ENCODE measurements at places on chromosomes 1 and 21.

- DNase-seq = no peak
These were observed 2.4 kb upstream of the SHISA4 start for GRCh38 chr1:201886103-201886885.

DNA sequence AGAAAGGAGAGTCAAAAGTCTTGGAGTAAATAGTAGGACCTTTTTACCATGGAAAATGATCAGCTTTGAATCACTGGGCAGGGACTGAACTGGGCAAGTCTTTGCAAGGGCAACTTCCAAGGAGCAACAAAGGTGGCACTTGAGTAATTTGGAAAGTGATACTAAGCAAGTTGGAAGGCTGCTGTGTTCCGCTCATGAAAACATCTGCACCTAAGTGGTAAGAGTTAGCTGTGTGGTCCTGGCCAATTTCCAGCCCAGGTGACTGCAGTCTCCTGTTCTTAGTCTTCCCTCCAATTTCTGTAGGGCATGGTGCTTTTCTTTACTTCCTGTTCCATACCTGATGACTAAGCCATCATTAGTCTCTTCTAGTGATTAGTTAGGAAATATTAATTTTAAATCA lies 35.5 kb upstream of the PRDM2 start:
- DNase-seq = no peak

DNA sequence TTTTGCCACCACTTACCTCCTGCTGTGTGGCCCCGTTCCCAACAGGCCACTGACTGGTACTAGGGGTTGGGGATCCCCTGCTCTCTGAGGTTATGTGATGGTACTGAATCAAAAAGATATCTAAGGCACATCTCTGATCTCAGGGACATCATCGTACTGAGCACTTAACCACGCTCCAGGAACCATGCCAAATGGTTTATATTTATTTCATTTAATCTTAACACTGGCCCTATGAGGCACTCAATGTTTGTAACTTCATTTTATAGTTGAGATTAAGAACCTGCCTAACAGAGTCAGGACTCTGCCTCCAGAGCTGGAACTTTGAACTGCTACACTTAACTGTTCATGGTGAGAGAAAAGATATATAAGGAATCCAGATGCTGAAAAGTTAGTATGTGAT lies 98.0 kb upstream of the HP1BP3 start:
- no peak for DNase-seq

- DNase-seq = no peak
These were observed at the start of gene PLEKHG5 for GRCh38 chr1:6491480-6491962. PLEKHG5 (minus strand) TSS chr1:6491667; CDS start chr1:6477571, 14,096 bp downstream.

GRCh38 chr1:60896701-60897363 lies 185.5 kb upstream of the NFIA start:
- no peak for DNase-seq
